ENCODE measurements at places on chromosomes 4 and X. TPM values are rescaled to one million over a fixed set of nuclear protein-coding genes. Genes with fewer than 3 reads are reported as not detected.
A peak's percentile ranks its signal among the peaks of the same experiment; 100 is the strongest.

Gene STATH
- total RNA-seq: not detected

Gene GAGE12J
- not detected for total RNA-seq

Gene GRID2
- under 0.01 TPM for total RNA-seq

DNA sequence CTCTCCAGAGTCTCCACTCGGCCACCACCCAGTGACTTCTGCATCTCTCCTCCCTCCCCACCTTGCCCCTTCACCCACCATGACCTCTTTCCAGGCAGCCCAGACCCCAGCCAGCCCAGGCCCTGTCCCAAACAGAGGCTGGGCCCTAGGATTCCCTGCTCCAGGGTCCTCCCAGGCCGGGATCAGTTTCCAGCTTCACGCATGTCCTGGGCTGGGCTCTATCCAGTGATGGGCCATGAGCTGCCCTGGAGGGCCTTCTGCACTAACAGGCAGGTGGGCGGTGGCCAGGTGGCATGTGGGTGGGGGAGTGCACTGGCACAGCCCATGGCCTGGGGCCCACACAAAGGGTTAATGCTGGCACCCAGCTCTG lies 20.4 kb upstream of the ADD1 start:
- no peaks in the 10 kb centered on the region for H3K4me1 ChIP-seq
- H3K4me3 ChIP-seq: no peak overlapping the region
- H3K36me3 ChIP-seq: no peaks in the 10 kb centered on the region
- no peaks in the 10 kb centered on the region for H3K27me3 ChIP-seq

Gene STAP1
- total RNA-seq: not detected

Gene AFM
- not detected for total RNA-seq

- H3K27me3 ChIP-seq: no peaks in the 10 kb centered on the region
- no peaks in the 10 kb centered on the region for H3K4me1 ChIP-seq
- no peak overlapping the region for H3K4me3 ChIP-seq
- no peak overlapping the region for H3K27ac ChIP-seq
Measured at GRCh38 chrX:149487292-149487691, 17.8 kb downstream of the IDS start.

DNA sequence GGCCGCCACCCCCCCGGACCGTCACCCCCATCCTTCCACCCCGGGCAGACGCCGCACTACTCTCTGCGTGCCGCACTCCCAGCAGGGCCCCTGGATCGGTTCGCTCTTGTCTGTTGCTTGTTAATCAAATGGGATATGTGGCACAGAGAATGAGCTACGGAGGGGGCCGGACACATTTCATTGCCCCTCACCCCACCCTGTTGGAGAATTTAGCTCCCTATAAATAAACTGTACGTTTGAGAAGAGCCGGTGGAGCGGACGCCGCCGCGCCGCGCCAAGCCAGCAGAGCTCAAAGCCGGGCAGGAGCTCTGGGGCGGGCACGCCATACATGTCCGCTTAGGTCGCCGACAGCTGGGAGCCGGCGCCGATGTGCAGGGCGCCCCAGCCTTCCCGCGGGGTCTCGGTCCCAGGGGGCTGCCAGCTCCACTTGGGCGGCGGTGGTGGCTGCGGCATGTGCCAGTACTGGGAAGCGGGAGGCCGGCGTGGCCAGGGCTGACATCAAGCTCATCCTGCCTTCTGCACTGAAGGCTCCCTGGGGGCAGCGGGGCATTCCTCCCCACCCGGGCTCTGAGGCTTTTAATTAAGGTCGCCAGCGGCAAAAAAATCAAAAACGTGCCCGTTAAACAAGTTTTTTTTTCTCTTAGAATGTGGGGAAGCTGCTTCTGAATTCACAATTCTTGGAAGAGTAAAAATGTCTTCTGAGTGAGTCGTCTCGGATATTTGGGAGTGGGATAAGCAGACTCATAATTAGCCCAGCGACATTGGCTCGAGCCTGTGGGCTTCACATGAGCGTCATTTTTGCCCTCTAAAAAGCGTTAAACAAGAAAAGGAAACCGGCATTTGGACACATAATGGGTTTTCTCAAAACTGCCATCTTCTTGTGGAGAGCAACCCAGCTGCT lies 1.1 kb upstream of the PCDH19 start:
- no peak overlapping the region for H3K27ac ChIP-seq
- H3K4me3 ChIP-seq: peak overlapping the region; percentile 50

DNA sequence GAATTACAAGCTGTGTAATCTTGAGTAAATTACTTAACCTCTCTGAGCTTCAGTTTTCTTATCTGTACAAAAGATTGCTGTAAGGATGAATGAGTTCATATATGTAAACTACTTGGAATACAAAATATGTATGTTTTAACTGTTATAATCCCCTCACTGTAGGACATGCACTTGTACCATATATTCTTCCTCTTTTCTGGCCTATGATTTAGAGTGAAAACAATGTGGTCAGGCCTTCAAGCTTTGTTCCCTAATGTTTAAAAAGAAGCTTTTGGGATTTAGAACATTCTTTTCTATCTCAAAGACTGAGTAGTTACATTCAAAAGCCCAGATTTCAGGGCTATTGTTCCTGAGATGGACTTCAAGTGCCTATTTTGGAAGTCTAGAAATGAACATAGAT lies 26.7 kb upstream of the GPRIN3 start:
- H3K4me3 ChIP-seq: no peak overlapping the region
- no peaks in the 10 kb centered on the region for H3K4me1 ChIP-seq
- no peaks in the 10 kb centered on the region for H3K36me3 ChIP-seq
- no peaks in the 10 kb centered on the region for H3K27me3 ChIP-seq

DNA sequence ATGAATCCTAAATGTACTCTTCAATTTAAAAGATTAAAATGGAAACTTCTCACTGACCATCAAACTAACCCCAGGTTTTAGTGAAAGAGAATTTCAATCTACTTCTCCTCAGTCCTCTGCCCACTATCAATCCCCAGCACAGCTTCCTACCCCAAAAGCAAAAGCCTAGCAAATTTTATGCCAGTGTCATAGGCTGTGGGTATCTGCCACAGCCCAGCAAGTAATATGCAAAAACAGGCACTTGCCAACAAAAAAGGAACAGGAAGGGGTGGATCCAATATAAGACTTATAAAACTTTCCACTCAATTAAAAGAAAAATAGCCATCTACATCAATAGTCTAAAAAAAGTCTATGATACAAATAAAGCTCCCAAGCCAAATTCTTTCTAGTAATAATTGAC lies 22.3 kb downstream of the CAMK2D start:
- no peaks in the 10 kb centered on the region for H3K4me1 ChIP-seq
- no peaks in the 10 kb centered on the region for H3K27me3 ChIP-seq
- no peak overlapping the region for H3K27ac ChIP-seq
- no peaks in the 10 kb centered on the region for H3K36me3 ChIP-seq
- no peak overlapping the region for H3K4me3 ChIP-seq
- DNase-seq: no peak

GRCh38 chr4:165152527-165152926 lies 39.9 kb upstream of the TMEM192 start:
- H3K27me3 ChIP-seq: no peaks in the 10 kb centered on the region
- DNase-seq: no peak
- H3K36me3 ChIP-seq: no peaks in the 10 kb centered on the region
- H3K4me1 ChIP-seq: peaks cover 5% of the 10 kb centered on the region

- no peak overlapping the region for H3K27ac ChIP-seq
- no peaks in the 10 kb centered on the region for H3K36me3 ChIP-seq
- no peak for DNase-seq
- H3K4me3 ChIP-seq: no peak overlapping the region
Measured at GRCh38 chrX:74514384-74514783, 93.1 kb downstream of the SLC16A2 start.

GRCh38 chr4:169665046-169665737 lies 44.8 kb downstream of the CLCN3 start:
- H3K27me3 ChIP-seq: no peaks in the 10 kb centered on the region
- H3K4me1 ChIP-seq: peaks cover 5% of the 10 kb centered on the region
- H3K36me3 ChIP-seq: no peaks in the 10 kb centered on the region

DNA sequence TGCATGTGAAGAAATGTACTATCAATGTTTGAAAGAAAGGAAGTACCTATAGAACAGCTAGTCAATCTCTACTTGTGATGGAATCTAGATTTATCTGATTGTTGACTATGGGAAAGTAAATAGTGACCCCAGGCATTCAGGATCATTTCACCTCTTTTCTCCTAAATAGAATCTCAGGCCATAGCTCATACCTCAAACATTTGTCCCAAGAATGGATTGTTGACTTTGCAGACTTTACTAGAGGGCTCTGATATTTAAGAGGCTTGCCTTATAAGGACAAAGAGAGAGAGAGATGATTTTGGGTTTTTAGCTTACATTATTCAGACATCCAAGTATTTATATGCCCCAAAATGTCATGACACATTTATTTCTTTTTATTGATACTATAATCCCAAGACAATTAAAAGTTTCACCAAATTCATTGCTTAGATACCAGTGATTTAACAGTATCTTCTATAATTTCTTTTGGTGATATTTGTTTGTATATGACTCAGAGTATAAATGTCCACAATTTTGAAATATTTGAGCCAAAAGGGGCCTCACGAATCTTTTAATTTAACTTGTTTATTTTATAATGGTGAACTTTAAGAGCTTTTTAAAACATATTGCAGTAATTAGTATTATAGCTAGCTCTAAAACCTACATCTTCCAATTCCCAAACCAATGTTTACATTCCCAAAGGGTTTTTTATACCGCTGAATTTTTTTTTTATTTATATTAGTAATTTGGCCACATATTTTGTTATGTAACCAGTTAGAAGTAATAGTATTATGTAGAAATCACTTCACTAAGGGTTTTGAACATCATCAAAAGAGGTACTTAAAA lies 614.1 kb downstream of the PCDH7 start:
- H3K4me3 ChIP-seq: no peak overlapping the region
- no peak for DNase-seq
- no peak overlapping the region for H3K27ac ChIP-seq
- H3K36me3 ChIP-seq: no peaks in the 10 kb centered on the region

DNA sequence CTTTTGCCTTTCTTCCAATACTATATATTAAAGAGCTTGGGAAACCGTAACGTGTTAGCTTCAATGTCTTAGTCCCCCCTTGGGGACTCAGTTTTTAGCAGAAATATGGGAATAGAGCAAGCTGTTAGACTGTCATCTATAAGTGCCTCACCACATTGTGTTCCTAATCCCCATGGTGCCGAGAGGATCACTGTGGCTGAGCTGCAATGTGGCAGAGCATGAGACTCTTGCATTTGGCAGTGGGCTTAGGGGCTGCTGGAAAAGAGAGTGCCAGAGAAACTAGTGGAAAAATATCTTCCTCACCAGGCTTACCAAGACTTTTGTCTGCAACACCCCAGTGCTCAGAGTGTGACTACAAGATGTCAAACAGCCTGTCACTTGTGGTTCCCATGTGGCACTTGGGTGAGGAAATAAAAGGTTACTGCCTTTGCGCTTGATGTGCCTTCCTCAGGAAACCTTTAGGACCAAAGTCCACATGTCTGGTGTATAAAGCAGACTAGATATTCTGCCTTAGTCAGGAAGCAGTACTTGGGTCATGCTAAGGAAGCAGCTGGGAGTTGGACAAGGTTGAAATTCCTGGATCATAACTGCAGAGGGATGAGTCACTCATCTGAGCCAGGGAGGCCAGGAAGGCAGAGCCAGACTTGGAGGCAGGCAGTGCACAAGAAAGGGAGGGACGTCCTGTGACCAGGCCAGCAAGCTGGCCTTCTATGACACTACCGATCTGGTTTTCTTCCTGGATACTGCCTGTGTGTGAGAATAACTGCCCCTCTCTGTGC lies 9.7 kb upstream of the MAGEA4 start:
- no peak overlapping the region for H3K4me3 ChIP-seq
- H3K27me3 ChIP-seq: no peaks in the 10 kb centered on the region
- H3K36me3 ChIP-seq: no peaks in the 10 kb centered on the region
- no peak for DNase-seq
- H3K27ac ChIP-seq: peak overlapping the region; percentile 25

DNA sequence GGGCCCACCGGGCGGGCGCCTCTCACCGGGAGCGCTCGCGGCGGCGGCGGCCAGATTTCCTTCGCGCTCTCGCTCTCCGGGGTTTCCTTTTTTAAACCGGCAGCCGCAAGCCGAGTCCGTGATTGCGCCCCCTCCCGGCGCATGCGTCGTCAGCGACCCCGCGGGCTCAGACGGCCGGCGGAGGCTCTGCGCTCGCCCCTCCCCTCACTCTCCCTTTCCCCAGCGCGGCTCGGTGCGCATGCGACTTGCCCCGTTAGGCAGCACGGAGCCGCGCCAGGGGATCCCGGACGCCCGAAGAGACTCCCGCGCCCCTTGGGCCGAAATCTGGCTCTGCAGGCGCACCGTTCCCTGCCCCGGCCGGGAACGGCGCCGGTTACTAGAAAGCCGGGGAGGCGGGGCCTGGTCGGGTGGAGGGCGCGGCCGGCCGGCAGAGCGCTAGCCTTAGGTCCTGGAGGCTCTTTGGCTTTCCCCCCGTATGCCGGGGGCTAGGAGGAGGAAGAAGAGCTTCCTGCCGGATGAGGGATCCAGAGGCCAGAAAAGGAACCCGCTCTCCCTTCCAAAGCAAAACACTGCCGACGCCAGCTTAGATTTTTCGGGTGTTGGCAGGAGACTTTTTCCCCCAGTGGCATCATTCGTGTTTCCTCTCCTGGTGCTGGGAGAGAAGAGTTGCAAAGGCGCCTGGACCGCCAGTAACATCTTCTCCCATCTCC lies at the start of gene CLOCK:
CLOCK (minus strand) TSS at position 154 of the 710 bp plus-strand sequence. CDS start 64,124 bp downstream, outside the sequence.
- H3K27me3 ChIP-seq: no peaks in the 10 kb centered on the region
- H3K36me3 ChIP-seq: no peaks in the 10 kb centered on the region

DNA sequence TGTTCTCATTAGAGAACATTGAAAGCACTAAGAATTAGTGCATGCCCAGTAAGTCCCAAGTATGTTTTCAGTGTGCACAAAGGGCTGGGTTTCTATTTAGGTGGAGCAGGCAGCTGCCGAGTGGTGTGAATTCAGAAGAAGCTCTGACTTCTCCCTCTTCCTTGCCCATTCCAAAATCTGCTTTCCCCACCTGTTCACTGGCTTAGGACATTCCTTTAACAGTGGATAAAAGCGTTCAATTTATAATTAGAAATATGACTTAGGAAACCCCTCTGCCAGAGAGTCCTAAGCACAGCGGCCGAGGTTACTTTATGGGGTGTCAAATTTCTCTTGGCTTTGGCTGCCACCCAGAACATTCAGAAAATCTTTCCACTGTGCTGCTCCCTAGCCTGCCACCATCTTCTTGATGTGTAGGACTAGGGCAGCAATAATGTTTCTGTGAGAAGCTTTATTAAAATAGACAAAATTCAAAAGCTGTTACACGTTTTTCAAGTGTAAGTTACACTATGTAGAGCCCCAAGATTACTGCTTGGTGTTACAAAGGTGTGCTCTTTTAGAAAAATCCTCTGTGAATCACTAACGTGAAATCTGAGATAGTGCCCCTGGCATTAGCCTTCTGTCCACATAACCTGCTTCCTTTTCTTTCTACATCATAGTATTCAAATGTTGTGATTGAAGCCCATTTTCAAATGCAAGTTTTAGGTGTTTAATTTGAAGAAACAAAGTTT lies 191.6 kb upstream of the ANKRD50 start:
- H3K27ac ChIP-seq: peak overlapping the region; percentile 33
- no peaks in the 10 kb centered on the region for H3K27me3 ChIP-seq
- H3K4me1 ChIP-seq: no peaks in the 10 kb centered on the region
- H3K4me3 ChIP-seq: no peak overlapping the region

DNA sequence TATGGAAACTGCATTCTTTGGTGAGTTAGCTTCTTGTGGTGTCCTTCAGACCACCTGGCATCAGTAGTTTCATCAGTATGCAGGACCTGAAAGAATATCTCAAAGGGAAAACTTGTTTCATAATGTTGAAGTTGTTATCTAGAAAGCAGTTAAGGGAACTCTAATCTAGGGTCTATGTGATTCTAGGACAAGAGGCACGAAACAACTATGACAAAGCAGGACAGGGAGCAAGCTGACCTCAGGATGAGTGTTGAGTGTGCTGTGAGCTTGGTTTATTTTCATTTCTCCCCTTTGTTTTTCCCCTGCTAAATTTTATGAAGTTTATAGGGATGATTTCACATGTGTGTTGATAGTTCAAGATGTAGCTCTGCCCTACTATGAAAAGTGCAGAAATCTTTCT lies 65.7 kb downstream of the MXRA5 start:
- no peaks in the 10 kb centered on the region for H3K4me1 ChIP-seq
- H3K36me3 ChIP-seq: no peaks in the 10 kb centered on the region
- DNase-seq: no peak
